ENCODE measurements at places on chromosomes 16 and 17. TPM values are rescaled to one million over a fixed set of nuclear protein-coding genes. Genes with fewer than 3 reads are reported as not detected.

CD300H gene
- polyA plus RNA-seq = not detected

- H3K36me3 ChIP-seq = peaks cover 16% of the 10 kb centered on the region
- H3K4me1 ChIP-seq = peaks cover 10% of the 10 kb centered on the region
- H3K27ac ChIP-seq = no peak overlapping the region
- H3K27me3 ChIP-seq = no peaks in the 10 kb centered on the region
- no peak overlapping the region for H3K4me3 ChIP-seq
- peak; percentile 96 for DNase-seq
These were observed 170.7 kb downstream of the CYB561 start for GRCh38 chr17:63275318-63275970.

- DNase-seq = no peak
- H3K27me3 ChIP-seq = no peaks in the 10 kb centered on the region
- H3K27ac ChIP-seq = no peak overlapping the region
- H3K4me1 ChIP-seq = no peaks in the 10 kb centered on the region
These were observed 61.4 kb downstream of the AMFR start for GRCh38 chr16:56363781-56364565.

DNA sequence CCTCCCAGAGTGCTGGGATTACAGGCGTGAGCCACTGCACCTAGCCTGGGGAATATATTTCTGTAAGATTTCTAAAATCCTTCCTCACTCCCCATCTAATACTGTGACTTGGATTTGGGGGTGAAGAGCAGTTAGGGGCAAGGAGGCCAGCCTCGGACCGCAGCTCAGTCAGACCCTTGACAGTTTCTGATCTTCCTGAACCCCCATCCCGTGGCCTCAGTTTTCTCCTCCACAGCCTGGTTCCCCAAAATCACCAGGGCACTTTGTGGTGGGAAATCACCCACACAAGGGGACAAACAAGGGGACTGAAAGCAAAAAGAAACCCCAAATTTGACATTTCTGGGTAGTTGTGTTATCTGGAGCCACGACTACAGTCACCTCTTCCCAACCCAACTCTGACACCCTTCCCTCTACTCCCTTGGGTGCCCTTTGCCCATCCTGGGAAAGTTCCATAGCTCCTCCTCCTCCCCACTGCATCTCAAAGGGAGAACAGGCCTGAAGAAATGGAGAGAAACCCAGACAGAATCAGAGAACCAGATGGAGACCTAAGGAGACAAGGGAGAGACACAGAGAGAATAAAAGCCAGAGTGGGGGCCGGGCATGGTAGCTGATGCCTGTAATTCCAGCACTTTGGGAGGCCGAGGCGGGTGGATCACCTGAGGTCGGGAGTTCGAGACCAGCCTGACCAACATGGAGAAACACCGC is 2.8 kb upstream of the STAT5A start:
- H3K36me3 ChIP-seq = no peaks in the 10 kb centered on the region
- peaks cover 31% of the 10 kb centered on the region for H3K27me3 ChIP-seq
- H3K4me3 ChIP-seq = no peak overlapping the region
- no peak overlapping the region for H3K27ac ChIP-seq

Data from cardiac muscle cell (in vitro differentiated cells and primary cell).